Cortex of kidney (tissue), 1 donor: ENCODE measurements at places on chromosomes 7 and 10.

- DNase-seq = no peak
Observed at GRCh38 chr10:131834152-131834810, 66.5 kb upstream of the PPP2R2D start.

DNA sequence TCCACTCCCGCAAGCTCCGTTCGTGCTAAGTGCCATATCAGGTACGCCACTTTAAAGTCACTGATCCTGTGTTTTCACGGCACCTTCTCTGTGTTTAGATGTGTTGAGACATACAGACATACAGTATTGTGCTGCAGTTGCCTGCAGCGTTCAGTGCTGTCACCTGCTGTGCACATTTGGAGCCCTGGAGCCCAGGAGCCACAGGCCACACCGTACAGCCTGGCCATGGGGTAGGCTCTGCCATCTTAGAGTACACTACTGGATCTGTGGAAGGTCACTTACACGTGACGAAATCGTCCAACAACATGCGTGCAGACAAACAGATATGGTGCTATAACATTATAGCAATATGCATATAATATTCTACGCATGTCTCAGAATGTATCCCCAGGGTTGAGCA is 111.3 kb downstream of the ELFN1 start:
- DNase-seq = no peak

- DNase-seq = no peak
Observed at GRCh38 chr7:26454180-26454579, 162.5 kb downstream of the SNX10 start.

DNA sequence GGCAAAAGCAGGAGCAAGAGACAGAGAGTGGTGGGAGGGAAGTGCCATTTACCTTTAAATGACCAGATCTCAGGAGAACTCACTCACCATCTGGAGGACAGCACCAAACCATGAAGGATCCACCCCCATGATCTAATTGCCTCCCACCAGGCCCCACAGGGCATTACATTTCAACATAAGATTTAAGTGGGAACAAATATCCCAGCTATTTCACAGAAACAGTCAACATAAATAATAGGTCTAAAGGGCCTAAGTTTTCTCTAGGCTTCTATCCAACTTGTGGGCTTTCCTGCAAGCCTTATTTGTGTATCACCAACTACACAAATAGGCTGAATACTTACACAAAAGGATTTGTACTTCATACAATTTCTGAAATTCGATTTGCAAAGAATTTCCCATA is 196.8 kb upstream of the POT1 start:
- DNase-seq = no peak

DNA sequence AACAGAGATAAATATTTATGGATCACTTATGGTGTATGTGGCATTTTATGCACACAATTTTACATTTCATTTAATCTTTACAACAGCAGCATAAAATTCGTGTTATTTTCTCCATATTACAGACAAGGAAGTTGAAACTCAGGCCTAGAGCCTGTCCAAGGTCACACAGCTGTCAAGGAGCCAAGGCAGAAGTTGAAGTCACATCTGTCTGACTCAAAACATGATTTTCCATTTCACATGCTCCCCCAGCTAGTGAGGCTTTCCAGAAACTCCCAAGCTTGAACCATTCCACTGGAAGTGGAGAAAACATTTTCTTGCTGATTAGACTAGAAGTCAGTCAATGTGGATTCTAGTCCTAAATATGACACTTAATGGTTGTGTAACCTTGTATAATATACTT is 110.5 kb downstream of the HECTD2 start:
- no peak for DNase-seq

GRCh38 chr7:111517549-111517951 is 44.7 kb downstream of the IMMP2L start:
- DNase-seq = no peak

DNA sequence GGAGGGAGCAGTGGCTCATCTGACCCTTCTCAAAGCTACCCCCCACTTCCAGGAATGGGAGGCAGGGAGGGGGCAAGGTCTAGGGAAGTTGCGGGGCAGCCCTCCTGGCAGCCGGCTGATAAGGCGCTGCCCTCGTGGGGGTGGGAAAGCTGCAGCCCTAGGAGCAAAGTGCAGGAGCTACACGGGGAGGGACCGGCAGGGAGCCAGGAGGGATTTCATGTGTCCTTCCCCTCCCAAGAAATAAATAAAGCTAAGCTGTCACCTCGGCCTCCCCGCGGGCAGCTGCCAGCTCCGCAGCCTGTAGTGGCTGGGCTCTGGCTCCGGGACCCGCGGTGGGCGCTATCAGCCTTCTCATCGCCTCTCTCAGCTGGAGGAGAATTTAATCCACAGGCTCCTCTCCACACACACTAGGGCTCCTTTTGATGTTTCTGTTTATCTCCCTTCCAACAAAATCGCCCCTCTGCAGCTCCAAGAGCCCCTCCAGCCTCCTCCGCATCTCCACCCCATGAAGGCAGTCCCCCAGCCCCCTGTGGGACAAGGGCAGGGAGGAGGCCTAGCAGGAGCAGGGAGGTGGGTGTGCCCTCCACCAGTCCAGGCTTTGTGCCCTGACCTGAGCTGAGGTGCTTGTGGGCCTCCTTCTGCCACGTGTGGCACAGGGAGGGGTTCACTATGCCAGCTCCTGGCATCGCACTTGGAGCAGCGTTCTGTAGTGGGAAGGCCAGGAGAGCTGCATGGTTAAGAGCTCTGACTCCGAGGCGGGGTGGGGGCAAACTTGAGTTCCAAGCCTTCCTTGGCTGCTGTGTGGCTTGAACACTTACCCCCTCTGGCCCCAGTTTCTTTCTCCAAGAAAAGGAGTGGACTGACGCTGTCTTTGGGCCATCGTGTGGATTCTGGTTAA is 80.5 kb downstream of the C10orf105 start:
- no peak for DNase-seq

GRCh38 chr10:107561136-107561650 is 396.7 kb upstream of the SORCS1 start:
- no peak for DNase-seq

DNA sequence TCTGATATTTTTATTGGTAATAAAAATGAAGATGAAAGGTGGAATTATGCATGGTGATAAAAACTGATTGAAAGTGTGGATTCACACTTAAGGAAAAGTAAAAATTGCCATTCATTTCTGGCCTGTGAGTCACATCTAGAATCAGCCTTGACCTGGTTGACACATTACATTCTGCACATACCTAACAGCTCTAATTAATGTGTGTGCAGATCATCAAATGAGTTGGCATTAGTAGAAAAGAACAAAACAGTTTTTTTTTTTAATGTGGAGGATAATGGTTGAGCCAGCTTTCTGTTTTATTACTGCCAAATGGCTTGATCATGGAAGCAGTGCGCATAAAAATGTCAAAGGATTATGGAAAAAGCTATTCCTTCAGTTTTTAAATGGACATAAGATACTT is 142.6 kb upstream of the TMEM196 start:
- no peak for DNase-seq

GRCh38 chr10:91103384-91104192 is 116.9 kb upstream of the PCGF5 start:
- no peak for DNase-seq

- no peak for DNase-seq
Observed at GRCh38 chr10:61187601-61188000, 243.6 kb upstream of the RHOBTB1 start.

GRCh38 chr10:52674474-52674873 is 98.1 kb downstream of the MBL2 start:
- no peak for DNase-seq

- no peak for DNase-seq
Observed at GRCh38 chr7:459584-460373, 59.9 kb downstream of the PDGFA start.

- no peak for DNase-seq
Observed at GRCh38 chr7:67435894-67436535, 439.4 kb downstream of the TYW1 start.

DNA sequence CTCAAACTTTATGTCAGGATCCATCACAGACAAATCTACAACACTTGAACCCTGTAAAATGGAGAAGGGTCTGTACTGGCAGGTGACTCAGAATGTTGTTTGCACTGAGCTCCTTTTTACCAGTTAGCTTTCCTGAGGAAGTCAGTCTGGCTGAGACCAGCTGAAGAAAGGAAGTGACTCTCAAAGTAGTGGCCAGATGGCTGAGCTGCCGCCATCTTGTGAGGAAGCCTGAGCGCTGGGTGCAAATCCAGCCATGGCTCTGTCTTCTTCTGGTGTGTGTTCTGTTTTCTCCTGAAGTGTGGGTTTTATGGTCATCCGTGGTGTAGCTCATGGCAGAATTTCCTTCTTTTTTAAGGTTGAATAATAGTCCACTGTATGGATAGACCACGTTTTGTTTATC is 25.5 kb upstream of the ECHDC3 start:
- DNase-seq = no peak

DNA sequence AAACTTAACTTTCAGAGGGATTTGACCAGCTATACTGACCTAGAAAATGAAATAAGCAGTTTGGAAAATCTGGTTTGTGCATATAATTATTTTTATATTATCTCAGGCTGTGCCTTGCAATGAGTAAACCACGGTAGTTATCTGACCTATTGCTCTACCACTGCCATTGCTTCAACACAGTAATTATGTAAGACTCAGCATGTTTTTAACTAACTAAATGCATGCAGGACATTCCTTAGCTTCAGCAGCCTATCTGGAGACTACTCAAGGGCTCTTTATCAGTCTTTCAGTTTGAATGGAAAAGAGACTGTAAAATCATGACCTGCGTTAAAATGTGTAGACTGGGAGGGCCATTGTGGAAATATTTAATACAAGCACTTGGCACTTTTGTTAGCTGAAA is 22.5 kb downstream of the CHN2 start:
- DNase-seq = no peak

DNA sequence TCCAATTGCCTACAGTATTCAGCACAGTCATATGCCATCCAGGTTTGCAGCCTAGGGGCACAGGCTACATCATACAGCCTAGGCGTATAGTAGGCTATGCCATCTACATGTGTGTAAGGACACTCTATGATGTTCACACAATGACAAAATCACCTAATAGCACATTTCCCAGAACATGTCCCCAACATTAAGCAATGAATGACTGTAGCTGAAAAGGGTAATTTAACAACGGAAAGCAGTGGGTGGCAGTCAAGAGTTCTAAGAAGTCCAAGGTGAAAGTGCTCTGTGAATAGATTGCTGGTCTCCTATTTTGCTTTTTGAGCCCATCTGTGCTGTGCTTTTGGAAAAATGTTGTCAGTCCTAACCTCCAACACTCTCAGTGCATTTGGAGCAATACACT is 162.6 kb downstream of the KLF6 start:
- no peak for DNase-seq

GRCh38 chr10:59366290-59366689 is 3.9 kb upstream of the FAM13C start:
- DNase-seq = no peak

DNA sequence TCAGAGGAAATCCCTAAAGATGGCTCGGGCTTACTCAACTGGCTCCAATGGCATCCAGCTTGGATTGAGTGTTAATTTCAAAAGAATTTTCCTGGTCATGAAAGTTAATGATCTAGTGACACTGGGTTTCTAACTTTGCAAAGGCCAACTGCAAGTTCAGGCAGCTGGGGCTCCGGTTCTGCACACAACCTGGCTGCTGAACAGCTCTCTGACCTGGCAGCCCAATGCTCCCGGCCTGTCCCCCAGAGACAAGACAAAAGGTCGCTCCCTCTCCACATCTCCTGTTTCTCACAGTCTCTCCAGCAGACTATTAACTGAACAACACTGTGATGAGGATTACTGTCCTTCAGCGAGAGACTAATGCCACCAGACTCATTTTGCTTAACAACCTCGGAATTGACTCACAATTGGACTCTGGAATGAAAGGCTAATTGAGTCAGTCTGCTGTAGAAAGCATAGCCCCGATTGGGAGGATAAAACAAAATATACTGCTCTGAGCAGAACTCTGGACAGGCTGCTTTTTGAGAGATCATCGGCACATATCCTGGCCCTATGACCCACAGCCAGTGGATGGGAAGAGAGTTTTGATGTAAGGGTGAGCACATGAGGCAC is 174.5 kb downstream of the GFRA1 start:
- no peak for DNase-seq

GRCh38 chr7:95658676-95659075 is 62.4 kb upstream of the PDK4 start:
- DNase-seq = no peak

DNA sequence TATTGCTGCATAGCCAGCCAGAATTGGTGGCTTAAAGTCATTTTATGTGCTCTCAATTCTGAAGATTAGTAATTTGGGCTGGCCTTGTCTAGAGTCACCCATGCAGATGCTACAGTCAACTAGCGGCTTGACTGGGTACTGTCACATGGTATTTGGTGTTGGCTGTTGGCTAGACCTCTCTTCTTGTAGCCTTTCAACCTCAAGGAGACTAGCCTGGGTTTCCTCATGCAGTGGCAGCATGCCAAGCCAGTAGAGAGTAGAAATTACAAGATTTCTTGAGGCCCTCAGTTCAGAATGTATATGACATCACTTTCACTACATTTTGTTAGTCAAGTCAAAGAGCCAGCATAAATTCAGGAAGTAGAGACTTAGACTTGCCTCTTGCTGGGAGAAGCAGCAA is 3.7 kb upstream of the ZNF800 start:
- DNase-seq = no peak

DNA sequence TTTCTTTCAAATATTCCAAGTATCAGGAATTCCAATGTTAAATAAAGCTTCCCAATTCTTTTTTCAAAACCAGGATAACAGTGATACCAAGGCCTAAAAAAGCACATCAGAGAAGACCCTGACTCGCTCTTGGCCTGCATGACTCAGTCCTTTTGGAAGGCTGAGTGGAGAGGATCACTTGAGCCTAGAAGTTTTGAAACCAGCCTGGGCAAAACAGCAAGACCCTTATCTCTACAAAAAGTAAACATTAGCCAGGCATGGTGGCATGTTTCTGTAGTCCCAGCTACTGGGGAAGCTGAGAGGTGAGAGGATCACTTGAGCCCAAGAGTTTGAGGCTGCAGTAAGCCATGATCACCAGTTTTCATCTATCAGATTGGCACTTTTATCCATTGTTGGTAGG is 18.7 kb downstream of the NFE2L3 start:
- DNase-seq = no peak

- DNase-seq = no peak
Observed at GRCh38 chr7:75989500-75990388, 4.7 kb downstream of the TMEM120A start.

GRCh38 chr10:67666416-67667034 is 29.5 kb downstream of the CTNNA3 start:
- no peak for DNase-seq

DNA sequence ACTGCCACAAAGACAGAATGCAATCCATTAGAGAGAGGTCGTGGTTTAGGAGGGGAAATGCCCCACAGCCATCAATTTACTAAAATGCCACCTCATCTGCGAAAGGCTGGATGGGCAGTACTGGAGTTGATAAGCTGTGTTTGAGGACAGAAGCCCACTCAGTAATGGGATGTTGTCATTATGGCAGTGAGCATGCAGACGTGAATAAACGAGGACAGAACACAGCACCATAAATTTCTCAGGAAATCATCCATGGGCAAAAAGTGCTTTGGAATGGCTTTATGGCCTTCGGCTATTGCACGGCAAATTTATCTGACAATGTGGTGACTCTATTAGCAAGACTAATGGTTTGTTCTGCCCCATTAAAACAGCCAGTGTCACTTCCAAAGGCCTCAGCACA is 15.9 kb upstream of the C10orf53 start:
- DNase-seq = no peak

GRCh38 chr10:14077430-14077829 is 253.3 kb downstream of the FRMD4A start:
- DNase-seq = no peak
